ENCODE measurements at places on chromosomes 2 and 18. TPM values are rescaled to one million over a fixed set of nuclear protein-coding genes. Genes with fewer than 3 reads are reported as not detected.
A peak's percentile ranks its signal among the peaks of the same experiment; 100 is the strongest.

Gene TCF23
- 41.7 TPM for total RNA-seq

DNA sequence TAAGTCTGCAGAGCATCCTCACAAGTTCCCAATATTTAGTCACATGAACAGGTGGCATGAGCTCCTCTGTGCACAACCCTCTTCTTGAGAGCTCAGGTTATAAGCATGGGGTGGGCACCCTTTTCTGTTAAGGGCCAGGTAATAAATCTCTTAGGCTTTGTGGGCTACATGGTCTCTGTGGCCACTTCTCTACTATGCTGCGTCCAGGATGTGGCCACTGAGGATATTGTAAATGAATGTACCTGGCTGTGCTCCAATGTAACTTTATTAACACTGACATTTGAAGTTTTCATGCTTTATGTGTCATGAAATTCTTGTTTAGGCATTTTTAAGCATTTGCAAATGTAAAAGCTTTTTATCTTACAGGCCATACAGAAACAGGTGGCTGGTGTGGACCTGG lies 116.8 kb upstream of the ST6GAL2 start:
- no peak overlapping the region for H3K27ac ChIP-seq
- no peaks in the 10 kb centered on the region for H3K4me1 ChIP-seq
- no peaks in the 10 kb centered on the region for H3K36me3 ChIP-seq
- no peak overlapping the region for H3K4me3 ChIP-seq

GRCh38 chr2:232488097-232488711 lies 570 bp upstream of the ECEL1 start:
- no peak overlapping the region for H3K4me3 ChIP-seq
- DNase-seq = peak; percentile 18
- H3K27ac ChIP-seq = peak overlapping the region; percentile 19
- H3K4me1 ChIP-seq = no peaks in the 10 kb centered on the region
- H3K36me3 ChIP-seq = no peaks in the 10 kb centered on the region

- no peak overlapping the region for H3K27ac ChIP-seq
- H3K36me3 ChIP-seq = no peaks in the 10 kb centered on the region
- H3K4me3 ChIP-seq = no peak overlapping the region
- no peaks in the 10 kb centered on the region for H3K27me3 ChIP-seq
- no peaks in the 10 kb centered on the region for H3K4me1 ChIP-seq
Observed at GRCh38 chr2:202933139-202933510, 21.1 kb downstream of the CARF start.

GRCh38 chr2:178244777-178245176 lies 50.5 kb downstream of the OSBPL6 start:
- no peak overlapping the region for H3K27ac ChIP-seq
- no peak overlapping the region for H3K4me3 ChIP-seq
- H3K36me3 ChIP-seq = no peaks in the 10 kb centered on the region
- H3K4me1 ChIP-seq = no peaks in the 10 kb centered on the region

Measured in ovary (tissue), 10 donors.